ENCODE measurements at places on chromosomes 1 and 21. TPM values are rescaled to one million over a fixed set of nuclear protein-coding genes. Genes with fewer than 3 reads are reported as not detected.

The PRDM16 gene
- 0.06 TPM for total RNA-seq

The OR2AK2 gene
- not detected for total RNA-seq

The ZBTB8OS gene
- 37.1 TPM for total RNA-seq

The SH3BGRL3 gene
- total RNA-seq, result 140 TPM

The UBE2Q1 gene
- 54.0 TPM for total RNA-seq

The ABCA4 gene
- total RNA-seq, result 0.12 TPM

Data from A549 treated with Mapracorat at 1 μM for 4 hours (cell line).